ENCODE measurements at places on chromosomes 3 and 15.

DNA sequence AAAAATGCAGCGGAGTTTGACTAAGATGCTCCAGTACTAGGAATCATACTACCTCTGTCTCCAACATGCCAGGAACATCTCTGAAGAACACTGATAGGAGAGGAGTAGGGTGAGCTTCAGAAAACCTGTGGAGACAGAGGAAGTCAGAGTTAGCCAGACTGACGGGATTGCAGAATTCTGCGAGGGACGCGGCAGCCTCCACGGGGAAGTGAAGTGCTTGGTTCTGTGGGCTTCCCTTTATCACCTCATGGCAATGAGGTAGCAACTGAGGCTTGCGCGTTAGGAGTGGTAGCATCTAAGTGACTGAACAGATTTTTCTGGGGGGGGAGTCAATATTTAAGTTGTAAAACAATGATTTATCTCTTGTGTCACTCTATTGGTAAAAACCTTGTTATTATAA lies 226.3 kb downstream of the MCTP2 start:
- DNase-seq: no peak

DNA sequence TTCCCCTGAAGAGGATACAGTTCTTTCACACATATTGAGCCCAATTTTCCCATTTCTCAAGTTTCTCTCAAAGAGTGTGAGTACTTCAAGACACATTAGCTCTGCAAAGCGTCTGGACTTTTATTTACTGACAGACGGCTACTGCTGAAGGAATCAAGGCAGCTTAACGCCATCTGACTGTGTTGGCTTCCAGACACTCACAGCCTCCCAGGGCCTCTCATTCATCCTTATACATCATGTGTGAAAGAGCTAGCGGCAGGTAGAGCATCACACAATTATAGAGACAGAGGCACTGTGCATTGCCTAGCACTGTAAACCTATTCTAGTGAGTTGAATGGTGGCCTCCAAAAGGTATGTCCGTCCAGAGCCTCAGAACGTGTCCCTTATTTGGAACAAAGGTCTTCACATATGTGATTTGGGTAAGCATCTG lies 284.1 kb upstream of the STT3B start:
- no peak for DNase-seq

GRCh38 chr15:62962101-62962995 lies 80.2 kb upstream of the TPM1 start:
- no peak for DNase-seq

GRCh38 chr3:32910954-32911353 lies 40.5 kb upstream of the CCR4 start:
- no peak for DNase-seq

DNA sequence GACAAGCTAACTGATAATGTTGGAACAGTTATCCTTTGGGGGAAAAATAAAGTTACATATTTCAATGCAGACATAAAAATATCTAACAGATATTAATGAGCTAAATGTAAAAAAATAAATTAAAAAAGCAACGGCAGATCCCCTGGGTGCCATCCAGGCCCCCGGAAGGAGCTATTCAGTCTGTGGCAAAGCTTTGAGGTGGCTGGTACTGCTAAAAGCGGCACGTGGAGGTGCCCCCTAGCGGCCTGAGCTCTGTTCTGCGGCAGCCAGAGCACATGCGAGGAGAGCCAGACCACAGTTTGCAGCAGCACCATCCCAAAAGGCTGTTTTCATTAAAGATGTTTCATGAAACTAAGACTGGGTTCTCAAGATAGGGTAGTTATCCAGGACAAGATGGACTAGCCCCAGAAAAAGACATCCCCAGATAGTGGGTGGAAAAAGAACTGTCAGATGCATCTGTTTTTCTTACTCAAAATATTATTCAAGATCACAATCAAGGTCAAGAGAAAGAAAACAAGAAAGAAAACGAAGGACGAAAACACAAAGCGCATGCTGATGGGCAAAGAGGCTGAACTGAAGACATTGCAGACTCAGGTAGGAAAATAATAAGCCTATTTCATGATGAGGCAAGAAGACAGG lies 18.7 kb downstream of the AP3S2 start:
- DNase-seq: peak; percentile 66

GRCh38 chr15:50810128-50810527 lies 44.6 kb upstream of the SPPL2A start:
- no peak for DNase-seq

- DNase-seq: no peak
These were observed 251.9 kb downstream of the CDIN1 start for GRCh38 chr15:36831125-36831903.

- DNase-seq: no peak
These were observed 87.2 kb upstream of the SLC2A2 start for GRCh38 chr3:171113716-171114115.

GRCh38 chr3:151037746-151038477 lies 47.6 kb upstream of the MED12L start:
- DNase-seq: no peak

- no peak for DNase-seq
These were observed 293.0 kb downstream of the UBE2E2 start for GRCh38 chr3:23496165-23496564.
